ENCODE measurements at places on chromosomes 16 and 17.

GRCh38 chr16:55433030-55433429 lies 46.0 kb upstream of the MMP2 start:
- DNase-seq, result no peak

- no peak for DNase-seq
Observed at GRCh38 chr17:62876063-62876462, 67.9 kb upstream of the MARCHF10 start.

DNA sequence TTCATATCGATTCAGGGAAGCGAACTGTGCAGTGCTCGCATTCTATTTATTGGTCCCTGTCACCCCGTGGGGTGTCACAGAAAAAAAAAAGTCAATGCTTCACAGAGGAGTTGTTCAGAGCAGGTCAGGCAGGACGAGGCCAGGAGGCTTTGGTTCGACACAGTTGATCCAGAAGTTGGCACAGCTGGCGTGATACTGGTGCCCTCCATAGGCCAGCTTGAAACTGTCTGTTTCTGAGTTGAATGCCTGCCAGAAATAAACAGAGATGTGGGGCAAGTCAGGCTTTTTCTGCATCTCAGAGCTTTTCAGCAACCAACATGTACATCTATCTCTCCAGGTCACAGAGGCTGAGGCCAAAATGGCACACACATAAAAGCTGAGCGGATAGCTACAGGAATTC lies 29.1 kb downstream of the DUSP14 start:
- no peak for DNase-seq

GRCh38 chr17:41551365-41551764 lies 20.5 kb downstream of the KRT9 start:
- DNase-seq, result no peak

- DNase-seq, result no peak
Observed at GRCh38 chr17:6677158-6677831, 25.7 kb downstream of the C17orf100 start.

DNA sequence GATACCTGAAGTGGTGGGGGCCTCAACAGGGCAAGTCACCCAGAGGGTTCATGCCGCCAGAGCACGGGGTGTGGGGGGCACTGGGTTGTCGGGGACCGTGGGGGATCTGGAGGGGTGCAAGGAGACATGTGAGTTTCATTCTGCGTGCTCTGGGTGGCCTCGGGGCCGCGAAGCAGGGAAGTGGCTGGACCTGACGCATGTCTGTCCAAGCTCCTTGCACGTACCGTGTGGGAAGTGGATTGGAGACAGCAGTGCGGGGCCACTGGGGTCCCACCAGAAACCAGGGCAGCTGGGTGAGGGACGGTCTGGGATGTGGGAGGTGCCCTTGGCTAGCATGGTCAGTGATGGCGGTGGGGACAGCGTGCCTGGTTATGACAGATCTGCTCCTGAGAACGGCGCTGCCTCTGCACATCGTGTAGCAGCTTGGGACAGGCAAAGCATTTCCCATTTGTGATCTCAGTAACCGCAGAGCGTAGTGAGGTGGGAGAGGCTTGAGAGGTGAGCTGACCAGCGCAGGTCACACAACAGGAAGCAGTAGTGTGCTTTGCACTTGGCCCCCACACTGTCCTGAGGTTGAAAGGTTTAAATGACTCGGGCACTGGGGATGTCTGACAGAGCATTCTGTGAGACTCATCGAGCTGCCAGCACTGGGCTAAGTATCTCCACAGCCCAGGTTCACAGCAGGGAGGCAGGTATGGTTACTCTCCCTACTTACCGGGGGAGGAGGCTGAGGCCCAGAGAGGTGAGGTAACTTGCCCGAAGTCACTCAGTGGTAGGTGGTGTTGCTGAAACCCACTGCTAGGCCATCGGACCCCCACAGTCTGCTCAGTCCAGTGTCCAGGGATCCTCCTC lies 114.4 kb downstream of the SOCS1 start:
- DNase-seq, result no peak

- DNase-seq, result no peak
Observed at GRCh38 chr17:74126179-74126900, 77.1 kb upstream of the RPL38 start.

GRCh38 chr17:20916383-20916782 lies 126.4 kb downstream of the USP22 start:
- DNase-seq, result no peak

DNA sequence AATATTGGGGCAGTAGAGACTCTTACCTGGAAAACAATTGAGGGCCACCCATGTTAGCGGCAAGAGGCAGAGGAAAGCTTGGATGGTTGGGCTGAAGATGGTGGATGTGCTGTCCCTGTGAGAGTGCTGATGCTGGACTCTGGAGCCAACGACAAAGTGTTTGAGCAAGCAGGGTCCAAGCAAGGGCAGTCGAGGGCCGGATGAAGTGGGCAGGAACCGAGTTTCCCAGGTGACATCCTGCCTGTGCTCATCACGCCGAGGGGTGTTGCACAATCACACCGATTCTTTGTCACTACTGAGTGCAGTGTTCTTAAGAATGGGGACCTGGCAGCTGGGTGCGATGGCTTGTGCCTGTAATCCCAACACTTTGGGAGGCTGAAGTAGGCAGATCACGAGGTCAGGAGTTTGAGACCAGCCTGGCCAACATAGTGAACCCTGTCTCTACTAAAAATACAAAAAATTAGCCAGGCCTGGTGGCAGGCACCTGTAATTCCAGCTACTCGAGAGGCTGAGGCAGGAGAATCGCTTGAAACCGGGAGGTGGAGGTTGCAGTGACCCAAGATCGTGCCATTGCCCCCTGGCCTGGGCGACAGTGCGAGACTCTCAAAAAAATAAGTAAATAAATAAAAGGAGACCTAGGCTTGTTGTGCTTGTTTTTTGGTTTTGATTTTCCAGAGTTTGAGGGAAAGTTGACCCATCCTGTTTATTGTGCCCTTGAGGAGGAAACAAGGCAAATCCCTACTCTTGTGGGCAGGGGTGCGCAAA lies 6.1 kb downstream of the PYCARD start:
- no peak for DNase-seq

GRCh38 chr17:83076938-83077337 lies 2.5 kb upstream of the METRNL start:
- DNase-seq, result no peak

- DNase-seq, result no peak
Observed at GRCh38 chr16:73304008-73304774, 256.3 kb upstream of the ZFHX3 start.

DNA sequence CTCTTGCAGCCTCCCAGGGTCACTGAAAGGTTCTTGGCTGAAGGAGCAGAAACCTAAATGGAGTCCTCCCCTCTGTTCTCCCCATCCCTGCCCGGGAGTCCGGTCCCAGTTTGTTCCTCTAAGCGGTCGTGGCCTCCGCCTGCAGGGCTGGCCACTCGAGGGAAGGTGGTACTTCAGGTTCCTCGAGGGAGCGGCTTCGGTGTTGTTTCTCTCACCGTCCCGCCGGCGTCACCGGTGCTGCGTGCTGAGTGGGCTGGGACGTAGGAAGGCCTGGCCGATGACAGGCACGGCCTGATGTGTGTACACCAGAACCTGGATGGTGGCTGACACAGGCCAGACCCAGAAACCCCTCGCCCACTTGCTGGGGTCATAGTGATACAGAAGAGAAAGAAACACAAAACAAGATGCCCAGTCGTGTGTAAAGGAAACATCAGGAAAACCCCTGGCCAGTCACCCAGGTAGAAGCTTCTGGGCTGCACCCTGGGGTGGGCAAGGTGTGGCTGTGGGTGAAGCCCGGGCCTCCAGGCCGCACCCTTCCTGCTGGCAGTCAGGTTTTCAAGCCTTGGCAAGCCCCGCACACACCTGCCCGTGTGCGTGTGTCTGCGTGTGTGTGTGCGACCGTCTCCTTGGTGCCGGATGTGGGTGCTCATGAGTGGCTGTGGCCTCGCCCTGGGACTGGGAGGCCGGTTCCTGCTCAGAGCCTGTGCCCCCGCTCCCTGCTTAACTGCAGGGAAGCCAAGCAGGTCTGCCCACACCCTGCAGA lies 52.0 kb downstream of the BAIAP2 start:
- DNase-seq, result no peak

DNA sequence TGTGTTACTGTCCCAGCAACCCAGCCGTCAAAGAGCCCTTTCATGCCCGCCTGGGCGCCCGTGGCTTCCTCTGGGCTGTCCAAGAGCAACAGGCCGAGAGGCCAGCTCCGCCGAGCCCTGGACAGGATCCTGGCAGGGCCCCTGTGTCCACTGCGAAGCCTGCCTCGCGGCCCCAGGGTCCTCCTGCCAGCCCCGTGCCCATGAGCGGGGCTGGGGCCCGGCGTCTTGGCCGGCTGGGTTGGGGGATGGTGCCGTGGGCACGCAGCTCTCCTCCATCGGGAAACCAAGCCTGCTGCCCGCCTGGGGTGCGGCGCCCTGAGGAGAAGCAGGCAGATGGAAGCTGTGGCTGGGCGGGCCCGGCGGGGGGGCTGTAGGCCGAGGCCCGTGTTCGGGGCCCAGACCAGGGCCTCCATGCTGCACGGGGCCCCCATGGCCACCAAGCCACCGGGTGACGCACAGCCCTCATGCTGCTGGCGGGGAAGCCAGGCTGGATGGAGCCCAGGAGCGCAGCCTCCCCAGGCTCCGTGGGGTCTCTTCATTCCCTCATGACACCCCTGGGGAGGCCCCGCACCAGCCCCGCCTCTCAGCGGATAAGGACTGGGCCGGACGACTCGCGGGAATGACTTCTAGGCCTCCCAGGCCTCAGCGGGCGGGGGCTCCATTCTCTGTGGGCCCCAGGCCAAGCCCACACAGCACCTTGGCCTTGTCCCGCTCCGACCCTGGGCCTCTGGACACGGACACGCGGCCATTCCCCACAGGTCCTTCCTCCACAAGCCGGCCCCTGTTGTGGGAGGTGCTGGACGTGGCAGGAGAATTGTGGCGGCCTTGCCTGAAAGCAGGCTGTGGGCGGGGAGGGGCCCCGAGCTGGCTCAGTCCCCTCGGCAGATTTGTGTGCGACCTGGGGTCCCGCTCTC lies at the start of gene C1QTNF8:
Gene C1QTNF8 (minus strand): TSS at position 76 of the 914 bp plus-strand sequence. CDS start 1,322 bp downstream, outside the sequence.
- no peak for DNase-seq

DNA sequence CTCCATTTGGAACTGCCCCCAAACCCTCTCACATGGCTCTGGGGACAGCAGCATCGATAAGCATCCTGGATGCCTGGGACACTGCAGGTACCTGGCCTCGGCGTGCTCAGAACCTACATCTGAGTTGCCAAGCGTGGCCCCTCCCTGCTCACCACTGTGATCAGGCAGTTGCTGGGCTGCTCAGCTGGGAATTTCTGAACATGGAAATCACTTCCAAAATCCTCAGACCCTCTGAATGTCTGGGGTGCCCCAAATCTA lies 6.3 kb downstream of the CDH5 start:
- DNase-seq, result no peak

GRCh38 chr16:2500430-2500917 lies 13.3 kb upstream of the ATP6V0C start:
- DNase-seq, result no peak
